ENCODE measurements at places on chromosomes 4 and X. TPM values are rescaled to one million over a fixed set of nuclear protein-coding genes. Genes with fewer than 3 reads are reported as not detected.

The YY2 gene
- total RNA-seq = 4.9 TPM

The RTL3 gene
- not detected for total RNA-seq

The PPARGC1A gene
- 8.0 TPM for total RNA-seq

The ZGRF1 gene
- 3.4 TPM for total RNA-seq

The TCEAL7 gene
- total RNA-seq = 2.3 TPM

The DLG3 gene
- 26.7 TPM for total RNA-seq

The ATOH1 gene
- total RNA-seq = not detected

The ARMCX1 gene
- total RNA-seq = 7.9 TPM

The NAA11 gene
- not detected for total RNA-seq
